MM.1S (cell line): ENCODE measurements at places on chromosomes 1 and 21.

DNA sequence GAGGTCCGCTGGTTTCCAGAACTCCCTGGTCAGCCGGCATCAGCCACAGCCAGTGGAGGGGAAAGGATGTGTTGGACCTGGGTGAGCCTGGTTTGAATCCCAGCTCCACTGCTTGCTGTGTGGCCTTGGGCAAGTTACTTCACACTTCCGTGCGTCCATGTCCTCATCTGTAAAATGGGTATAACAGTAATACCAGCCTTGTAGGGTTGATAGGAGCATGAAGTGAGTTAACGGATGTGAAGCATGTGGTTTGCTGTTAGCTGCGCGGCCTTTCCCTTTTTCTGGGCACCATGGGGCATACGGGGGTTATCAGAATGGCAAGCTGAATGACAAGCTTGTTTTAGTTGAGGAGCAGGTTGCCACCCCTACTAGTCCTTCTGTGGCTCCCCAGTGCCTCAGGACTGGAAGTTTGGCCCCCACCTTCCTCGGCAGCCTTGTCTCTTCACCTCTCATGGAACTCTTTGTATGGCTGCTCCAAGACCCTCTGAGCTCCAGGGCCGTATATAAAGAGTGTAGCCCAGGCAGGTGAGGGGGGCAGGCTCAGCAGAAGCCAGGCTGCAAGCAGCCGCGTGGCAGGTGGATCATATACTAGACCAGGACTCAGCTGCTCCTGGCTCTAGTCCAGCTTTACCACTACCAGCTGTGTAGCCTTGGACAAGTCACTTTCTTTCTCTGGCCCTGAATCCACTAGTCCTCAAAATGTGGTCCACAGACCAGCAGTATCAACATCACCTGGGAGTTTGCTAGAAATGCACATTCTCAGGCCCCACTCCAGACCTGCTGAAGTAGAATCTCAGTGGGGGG, 95.4 kb downstream of the LACTBL1 start:
- DNase-seq: no peak

- DNase-seq: peak; percentile 92
These were observed 888 bp downstream of the ZNF436 start for GRCh38 chr1:23368562-23369334.

DNA sequence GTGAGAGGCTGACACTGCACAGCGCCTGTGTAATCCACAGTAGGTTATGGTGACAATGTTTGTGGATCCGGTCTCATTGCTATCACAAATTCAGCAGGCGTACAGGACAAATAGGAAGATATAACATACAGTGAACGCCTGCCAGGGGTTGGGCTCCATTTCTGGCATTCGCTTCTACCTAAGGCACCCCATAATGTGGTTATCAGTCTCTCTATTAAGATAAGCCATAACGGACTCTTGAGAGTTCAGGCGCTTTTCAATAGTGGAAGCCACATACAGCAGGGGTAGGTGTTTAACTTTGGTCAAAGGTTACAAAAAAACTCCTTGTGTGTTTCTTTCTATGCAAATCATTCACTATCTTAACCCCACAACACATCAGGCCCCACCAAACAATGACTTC, 72.8 kb downstream of the SIPA1L2 start:
- DNase-seq: no peak

DNA sequence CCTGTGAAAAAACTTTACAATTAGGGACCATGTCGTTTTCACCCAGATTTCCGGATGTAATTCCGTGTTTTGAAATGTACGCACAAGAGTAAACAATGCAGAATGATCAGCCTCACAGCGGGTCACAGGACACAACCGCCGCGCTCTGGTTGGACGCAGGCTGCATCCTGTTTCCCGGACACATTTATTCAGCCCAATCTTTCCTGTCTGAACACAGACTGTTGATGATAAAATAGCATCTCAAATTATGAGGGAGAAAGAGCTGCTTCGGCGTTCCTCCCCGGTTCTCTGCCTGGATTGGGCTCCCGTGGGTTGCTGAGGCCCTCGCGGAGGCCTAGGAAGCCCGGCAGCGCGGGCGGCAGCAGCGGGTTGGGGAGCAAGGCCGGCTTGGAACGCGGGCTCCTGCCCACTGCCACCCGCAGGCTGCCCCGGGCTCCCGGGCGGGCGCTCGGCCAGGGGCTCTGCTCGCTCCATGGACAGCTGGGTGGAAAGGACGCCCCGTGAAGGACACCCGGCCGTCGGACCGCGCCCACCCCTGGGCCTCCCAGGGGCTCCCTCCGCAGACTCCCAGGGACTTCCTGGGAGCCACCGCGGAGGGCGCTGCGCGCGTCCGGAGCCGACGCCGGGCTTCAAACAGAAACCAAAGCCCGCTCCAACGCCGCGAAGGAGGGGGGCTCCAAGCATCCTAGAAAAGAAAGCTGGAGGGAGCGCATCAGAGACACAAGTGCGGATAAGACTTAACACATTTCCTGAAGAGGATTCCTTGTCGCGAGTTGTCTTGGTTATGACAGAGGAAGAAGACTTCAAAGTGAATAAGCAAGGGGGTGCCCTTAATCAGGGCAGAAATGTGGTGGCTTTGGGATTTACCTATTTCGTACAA, 122.3 kb downstream of the ESRRG start:
- DNase-seq: peak; percentile 36

DNA sequence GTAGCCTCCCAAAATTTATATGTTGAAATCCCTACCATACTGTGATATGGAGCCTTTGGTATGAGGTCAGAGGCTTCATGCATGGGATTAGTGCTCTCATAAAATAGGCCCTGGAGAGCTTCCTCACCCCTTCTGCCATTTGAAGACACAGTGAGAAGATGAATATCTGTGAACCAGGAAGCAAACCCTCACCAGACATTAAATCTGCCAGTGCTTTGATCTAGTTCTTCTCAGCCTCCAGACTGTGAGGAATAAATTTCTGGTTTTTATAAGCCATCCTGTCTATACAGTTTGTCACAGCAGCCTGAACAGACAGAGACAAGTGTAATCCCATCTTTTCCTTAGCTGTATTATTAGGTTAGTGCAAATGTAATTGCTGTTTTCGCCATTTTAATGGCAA, 88.4 kb downstream of the OLFML2B start:
- DNase-seq: no peak

GRCh38 chr1:219806020-219806419, 122.3 kb downstream of the SLC30A10 start:
- DNase-seq: no peak

- peak; percentile 59 for DNase-seq
These were observed 24.3 kb downstream of the AHCTF1 start for GRCh38 chr1:246907472-246907871.

DNA sequence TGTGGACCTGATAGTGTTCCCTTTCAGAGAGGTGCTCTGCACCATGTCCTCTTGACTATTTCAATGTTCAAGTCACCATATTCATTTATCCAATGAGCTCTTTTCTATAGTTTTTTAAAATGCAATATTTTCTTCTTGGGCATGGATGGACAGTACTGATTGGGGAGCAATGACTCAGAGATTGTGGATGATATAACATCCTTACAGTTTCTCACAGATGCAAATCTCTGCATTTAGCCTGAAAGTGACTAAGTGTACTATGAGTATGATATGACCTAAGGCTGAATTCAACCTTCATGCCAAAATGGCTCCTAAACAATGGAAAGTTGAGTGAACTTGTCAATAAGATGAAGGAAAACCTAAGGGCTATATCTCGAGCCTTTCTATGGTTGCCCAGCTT, 36.5 kb downstream of the C4BPA start:
- no peak for DNase-seq

- DNase-seq: no peak
These were observed 138.6 kb downstream of the PEX14 start for GRCh38 chr1:10613340-10613739.

DNA sequence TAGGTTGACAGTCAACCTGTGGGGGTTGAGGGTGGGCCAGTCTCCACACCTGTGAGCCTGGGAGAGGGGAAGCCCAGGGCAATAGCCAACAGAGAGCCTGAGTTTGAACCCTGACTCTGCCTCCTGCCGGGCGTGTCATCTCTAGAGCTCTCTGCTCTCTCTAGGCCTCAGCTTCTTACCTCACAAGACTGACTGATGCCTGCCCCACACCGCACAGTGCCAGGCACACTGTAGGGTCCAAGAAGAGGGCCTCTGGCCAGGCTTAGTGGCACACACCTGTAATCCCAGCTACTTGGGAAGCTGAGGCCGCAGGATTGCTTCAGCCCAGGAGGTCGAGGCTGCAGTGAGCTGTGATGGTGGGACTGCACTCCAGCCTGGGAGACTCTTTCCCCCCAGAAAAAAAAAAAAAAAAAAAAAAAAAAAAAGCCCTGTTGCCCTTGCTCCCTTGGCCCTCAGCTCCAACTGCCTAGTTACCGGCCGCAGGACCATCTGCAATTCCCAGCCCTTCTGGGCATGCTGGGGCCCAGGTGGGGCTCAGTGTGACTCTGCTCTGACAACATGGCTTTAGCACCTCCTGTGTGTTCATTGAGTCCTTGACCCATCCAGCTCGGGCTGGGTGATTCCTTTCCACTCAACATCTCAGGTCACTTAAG, 25.1 kb downstream of the GRHL3 start:
- no peak for DNase-seq

- no peak for DNase-seq
These were observed 3.5 kb downstream of the SLC66A1 start for GRCh38 chr1:19315378-19316198.

- no peak for DNase-seq
These were observed 96.7 kb downstream of the ZZZ3 start for GRCh38 chr1:77585610-77586314.

DNA sequence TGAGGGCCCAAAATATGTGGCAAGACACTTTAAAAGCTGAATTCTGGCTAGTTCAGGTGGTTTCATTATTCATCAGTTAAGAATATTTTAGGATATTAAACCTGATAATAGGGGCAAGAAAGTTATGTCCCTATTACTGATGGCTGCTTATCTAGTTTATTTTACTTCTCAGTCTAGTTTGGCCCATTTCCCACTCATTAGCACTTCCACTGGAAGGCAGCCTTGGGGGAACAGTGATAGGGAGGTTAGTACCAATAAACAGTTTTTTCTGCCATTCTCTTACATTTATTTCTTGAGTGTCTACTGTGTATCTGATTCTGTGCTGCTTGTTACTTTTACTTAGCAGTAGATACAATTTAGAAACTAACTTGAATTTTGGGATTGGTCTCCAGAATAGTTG, 9.0 kb downstream of the PPP1R12B start:
- no peak for DNase-seq

- no peak for DNase-seq
These were observed 262.0 kb downstream of the KIF26B start for GRCh38 chr1:245416781-245417180.

DNA sequence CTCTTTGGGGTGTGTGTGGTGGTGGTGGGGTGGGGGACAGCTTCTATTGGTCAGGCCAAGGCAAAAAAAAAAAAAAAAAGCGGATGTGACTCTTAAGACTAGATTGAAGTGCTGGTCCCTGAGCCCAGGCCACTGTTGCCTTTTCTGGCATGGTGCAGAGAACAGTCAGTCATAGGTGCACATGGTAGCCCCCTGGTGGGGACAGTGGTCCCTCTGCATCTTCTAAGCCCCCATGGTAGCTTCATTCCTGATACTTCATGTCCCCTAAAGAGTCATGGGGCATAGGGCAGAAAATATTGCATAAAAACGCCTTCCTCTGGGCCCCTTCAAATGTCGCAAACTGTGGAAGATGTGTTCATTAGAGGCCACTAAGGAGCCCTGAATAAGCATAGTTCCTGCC, 371.8 kb downstream of the NPHP4 start:
- no peak for DNase-seq

DNA sequence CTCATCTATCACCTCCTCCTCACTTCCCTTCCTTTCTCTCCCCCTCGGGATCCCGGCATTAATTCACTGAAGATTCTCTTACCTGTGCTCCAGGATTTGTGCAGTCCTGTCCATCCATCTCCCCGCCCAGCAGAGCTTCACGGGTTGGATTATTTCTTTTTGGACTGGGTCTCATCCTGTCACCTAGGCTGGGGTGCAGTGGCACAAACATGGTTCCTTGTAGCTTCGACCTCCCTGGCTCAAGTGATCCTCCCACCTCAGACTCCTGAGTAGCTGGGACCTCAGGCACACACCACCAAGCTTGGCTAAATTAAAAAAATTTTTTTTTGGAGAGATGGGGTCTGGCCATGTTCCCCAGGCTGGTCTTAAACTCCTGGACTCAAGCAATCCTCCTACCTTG, 12.3 kb upstream of the CSF3R start:
- no peak for DNase-seq

- no peak for DNase-seq
These were observed 206.8 kb upstream of the ESRRG start for GRCh38 chr1:216929870-216930582.

- DNase-seq: no peak
These were observed 9.4 kb downstream of the RUSC1 start for GRCh38 chr1:155329980-155330598.

- DNase-seq: no peak
These were observed 2.0 kb downstream of the PYCR2 start for GRCh38 chr1:225921734-225922709.

DNA sequence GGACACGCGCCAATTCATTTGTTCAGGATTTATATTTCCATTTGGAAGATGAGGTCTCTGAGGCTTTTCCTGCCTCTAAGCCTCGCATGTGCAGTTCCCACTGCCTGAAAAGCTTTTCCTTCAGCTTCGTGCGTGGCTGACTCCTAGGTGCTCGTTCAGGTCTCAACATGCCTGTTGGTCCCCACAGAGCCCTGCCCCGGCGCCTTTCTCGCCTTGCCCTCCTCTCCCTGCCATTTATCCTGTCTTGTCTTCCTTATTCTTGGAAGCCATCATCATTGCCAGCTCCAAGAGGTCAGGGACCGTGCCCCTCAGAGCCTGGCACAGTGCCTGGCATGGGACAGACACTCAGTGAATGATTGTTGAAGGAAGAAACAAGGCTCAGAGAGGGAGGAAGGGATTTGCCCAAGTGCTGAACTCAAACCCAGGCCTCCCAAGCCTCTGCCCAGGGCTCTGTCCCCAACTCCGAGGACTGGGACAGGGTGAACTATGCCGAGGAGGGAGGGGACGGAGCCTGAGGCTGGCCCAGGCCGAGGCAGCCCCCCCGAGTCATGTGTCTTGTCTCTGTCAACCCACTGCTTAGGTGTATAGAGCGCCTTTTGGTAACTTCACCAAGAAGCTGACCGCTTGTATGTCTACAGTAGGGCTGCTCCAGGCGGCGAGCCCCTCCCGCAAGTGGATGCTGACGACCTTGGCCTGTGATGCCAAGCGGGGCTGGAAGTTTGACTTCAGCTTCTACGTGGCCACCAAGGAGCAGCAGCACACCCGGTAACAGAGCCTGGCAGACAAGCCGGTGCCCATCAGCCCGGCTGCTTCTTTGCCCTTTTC, 47.3 kb downstream of the DISP3 start:
- DNase-seq: no peak

GRCh38 chr21:43908167-43908566, 43.1 kb downstream of the AGPAT3 start:
- no peak for DNase-seq

GRCh38 chr1:34162852-34163766, 1.9 kb downstream of the CSMD2 start:
- peak; percentile 68 for DNase-seq

GRCh38 chr1:1629430-1630190, 2.4 kb upstream of the MMP23B start:
- no peak for DNase-seq

GRCh38 chr1:55696891-55697290, 481.7 kb upstream of the USP24 start:
- DNase-seq: no peak

GRCh38 chr1:158126425-158126824, 54.3 kb upstream of the CD1D start:
- DNase-seq: peak; percentile 96
